ENCODE measurements at places on chromosomes 7 and 10. TPM values are rescaled to one million over a fixed set of nuclear protein-coding genes. Genes with fewer than 3 reads are reported as not detected.

GRCh38 chr10:1374511-1375345 lies 318.5 kb downstream of the WDR37 start:
- H3K36me3 ChIP-seq = no peaks in the 10 kb centered on the region
- H3K27me3 ChIP-seq = no peaks in the 10 kb centered on the region
- no peak overlapping the region for H3K4me3 ChIP-seq
- no peaks in the 10 kb centered on the region for H3K4me1 ChIP-seq
- no peak overlapping the region for H3K27ac ChIP-seq

DNA sequence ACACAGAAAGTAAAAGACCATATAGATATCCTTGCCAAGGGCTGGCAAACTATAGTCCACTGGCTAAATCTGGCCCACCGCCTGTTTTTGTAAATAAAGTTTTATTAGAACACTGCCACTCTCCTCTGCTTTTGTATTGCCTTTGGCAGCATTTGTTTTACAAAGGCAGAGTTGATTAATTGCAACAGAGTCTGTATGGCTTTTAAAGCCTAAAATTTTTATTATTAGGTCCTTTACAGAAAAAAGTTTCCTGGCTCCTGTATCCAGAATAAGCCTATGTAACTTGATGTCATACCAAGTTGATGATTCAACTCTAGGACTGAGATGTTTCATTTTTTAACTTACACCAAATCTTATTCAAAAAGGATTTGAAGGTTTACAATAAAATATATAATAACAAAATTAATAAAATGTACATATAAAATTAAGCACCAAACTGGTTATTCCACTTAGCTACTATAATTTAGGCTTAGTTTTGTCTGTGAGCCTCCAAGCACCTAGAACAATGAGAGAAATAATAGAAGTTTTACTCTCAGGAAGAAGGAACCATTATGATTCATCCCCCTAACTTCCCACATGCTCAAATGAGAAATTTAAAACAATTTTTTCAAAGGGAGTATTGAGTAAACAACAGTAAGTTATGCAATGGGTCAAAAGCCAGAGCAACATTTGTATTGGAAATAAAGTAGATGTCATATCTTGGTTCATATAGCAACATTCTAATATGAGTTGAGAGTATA lies 31.9 kb downstream of the CPED1 start:
- no peaks in the 10 kb centered on the region for H3K27me3 ChIP-seq
- H3K4me1 ChIP-seq = peaks cover 9% of the 10 kb centered on the region
- DNase-seq = no peak
- no peak overlapping the region for H3K4me3 ChIP-seq
- H3K36me3 ChIP-seq = no peaks in the 10 kb centered on the region

- no peaks in the 10 kb centered on the region for H3K4me1 ChIP-seq
- no peaks in the 10 kb centered on the region for H3K27me3 ChIP-seq
- no peak overlapping the region for H3K4me3 ChIP-seq
- no peak for DNase-seq
Observed at GRCh38 chr10:7551950-7552716, 114.6 kb downstream of the ITIH5 start.

DNA sequence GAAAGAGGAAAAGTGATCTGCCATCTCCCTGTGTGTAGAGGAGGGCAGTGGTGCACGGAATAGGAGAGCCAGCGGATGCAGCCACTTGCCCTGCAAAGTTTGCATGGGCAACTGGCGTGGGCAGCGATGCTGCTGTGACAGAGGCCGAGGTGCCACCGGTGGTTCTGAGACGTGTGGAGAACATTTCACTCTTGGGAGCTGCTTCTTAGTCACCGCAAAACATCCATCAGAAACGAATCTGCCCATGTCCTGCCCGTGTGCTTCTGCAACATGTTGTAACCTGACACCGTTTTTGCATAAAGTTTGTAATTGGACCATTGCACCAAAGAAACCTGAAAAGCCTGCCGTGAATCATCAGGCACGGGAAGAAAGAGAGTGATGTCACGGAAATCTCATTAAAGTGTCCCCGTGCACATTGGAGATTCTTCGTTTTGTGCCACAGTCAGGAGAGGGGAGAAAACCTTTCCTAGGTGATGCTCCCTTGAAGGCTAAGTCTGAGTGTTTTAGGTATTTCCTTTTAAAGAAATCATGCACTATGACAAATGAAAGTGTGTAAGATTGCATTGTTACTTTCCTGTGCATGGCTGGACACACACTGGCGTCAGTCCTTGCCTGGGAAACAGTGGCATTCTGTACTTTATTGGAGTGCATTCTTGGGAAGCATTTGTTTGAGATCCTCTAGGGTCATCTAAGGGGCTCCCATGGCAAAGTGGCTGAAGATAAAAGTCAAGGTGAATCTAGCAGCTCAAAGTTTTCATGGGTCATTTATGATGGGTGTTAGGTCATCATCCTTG lies 302.6 kb downstream of the KLF6 start:
- no peaks in the 10 kb centered on the region for H3K4me1 ChIP-seq
- no peaks in the 10 kb centered on the region for H3K27me3 ChIP-seq
- H3K36me3 ChIP-seq = no peaks in the 10 kb centered on the region
- H3K27ac ChIP-seq = no peak overlapping the region
- no peak overlapping the region for H3K4me3 ChIP-seq
- peak; percentile 61 for DNase-seq

The PNLIP gene
- 2.3 TPM for total RNA-seq

DNA sequence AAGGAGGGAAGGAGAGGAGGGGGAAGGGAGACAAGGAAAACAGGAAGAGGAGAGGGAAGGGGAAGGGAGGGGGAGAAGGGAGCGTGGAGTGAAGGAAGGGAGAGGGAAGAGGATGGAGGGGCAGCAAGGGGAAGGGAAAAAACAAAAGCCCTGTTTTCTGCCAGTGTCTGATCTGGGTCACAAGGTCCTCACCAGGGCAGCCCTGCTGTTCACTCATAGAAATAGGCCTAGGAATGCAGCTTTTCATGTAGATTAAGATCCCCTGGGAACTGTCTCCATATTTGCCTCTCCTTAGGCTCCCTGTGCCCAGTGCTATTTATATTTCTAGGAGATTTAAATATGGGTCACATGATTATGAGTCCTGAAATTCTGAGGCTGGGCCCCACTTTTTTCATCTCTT lies 790.7 kb downstream of the TNS3 start:
- no peaks in the 10 kb centered on the region for H3K4me1 ChIP-seq
- no peak overlapping the region for H3K4me3 ChIP-seq
- no peaks in the 10 kb centered on the region for H3K27me3 ChIP-seq
- H3K27ac ChIP-seq = no peak overlapping the region

DNA sequence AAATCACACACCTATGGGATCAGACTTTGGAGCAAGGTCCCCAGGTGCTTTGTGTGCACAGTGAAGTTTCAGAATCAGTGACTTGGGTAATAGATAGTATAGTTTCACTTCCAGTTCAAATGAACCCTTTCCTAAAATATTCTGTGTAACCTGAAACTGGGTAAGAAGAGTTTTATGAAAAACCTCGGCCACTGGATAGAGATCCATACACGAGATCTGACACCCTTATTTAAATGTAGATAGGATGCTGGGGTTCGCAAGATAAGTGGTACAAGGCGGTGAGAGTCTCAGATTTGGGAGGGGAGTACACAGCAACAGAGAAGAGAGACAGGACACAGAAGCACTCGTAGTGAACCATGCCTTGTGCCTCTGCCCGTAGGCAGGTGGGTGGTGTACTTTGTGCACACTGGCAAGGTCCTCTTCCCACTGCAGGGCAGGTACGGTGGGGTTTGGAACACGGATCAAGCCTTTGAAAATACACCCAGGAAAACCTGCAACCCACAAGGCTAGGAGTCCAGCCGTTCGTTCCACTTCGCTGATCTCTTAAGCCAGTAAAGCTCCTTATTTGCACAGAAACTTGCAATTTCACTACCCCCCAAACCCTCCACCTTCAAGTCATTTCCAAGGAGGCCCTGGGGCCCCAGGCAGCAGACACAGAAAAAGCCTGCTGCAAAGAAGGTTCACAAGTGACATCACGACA lies 162.8 kb downstream of the USP6NL start:
- no peak overlapping the region for H3K27ac ChIP-seq
- H3K27me3 ChIP-seq = no peaks in the 10 kb centered on the region
- H3K4me3 ChIP-seq = no peak overlapping the region
- no peaks in the 10 kb centered on the region for H3K36me3 ChIP-seq
- H3K4me1 ChIP-seq = no peaks in the 10 kb centered on the region

GRCh38 chr7:7254908-7255307 lies 72.6 kb downstream of the C1GALT1 start:
- H3K4me1 ChIP-seq = no peaks in the 10 kb centered on the region
- no peaks in the 10 kb centered on the region for H3K27me3 ChIP-seq
- no peak overlapping the region for H3K27ac ChIP-seq
- no peak for DNase-seq
- H3K4me3 ChIP-seq = no peak overlapping the region
- no peaks in the 10 kb centered on the region for H3K36me3 ChIP-seq

- H3K36me3 ChIP-seq = no peaks in the 10 kb centered on the region
- H3K27ac ChIP-seq = no peak overlapping the region
- H3K27me3 ChIP-seq = no peaks in the 10 kb centered on the region
- H3K4me1 ChIP-seq = no peaks in the 10 kb centered on the region
- DNase-seq = no peak
- no peak overlapping the region for H3K4me3 ChIP-seq
Observed at GRCh38 chr10:59631882-59632807, 77.5 kb downstream of the SLC16A9 start.

DNA sequence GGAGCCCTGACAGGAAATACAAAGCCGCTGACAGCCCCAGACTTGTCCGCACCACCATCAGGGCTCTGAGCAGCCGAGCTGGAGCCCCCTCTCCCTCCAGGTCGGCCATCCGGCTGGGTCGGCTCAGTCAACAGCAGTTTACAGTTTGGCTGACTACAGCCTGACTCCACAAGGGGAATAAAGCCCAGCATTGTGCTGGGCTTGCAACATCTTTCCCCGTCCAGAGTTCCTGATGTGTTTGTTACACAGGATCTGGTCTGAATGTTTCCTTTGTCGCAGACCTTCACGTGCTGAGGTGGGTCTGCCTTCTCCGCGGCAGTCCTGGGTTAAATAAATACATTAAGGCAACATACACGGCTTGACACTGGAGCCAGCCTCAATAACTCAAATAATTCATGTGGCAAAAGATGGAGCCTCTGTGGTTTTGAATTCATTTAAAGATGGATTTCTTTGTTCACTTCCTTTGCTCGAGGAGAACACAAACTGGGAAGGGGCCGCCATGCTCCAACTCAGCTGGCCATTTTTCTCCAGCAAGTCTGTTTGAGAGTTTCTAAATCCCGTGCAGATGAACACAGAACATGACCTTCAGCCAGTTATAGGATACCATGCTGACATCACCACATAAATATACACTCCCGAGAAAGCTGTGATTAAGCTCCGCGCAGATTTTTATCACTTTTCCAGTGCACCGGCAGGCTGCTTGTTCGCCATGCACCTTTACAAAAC lies 192.1 kb downstream of the WDR11 start:
- H3K27me3 ChIP-seq = no peaks in the 10 kb centered on the region
- no peaks in the 10 kb centered on the region for H3K4me1 ChIP-seq
- no peak overlapping the region for H3K27ac ChIP-seq

- no peaks in the 10 kb centered on the region for H3K36me3 ChIP-seq
- DNase-seq = no peak
- no peak overlapping the region for H3K27ac ChIP-seq
- H3K4me1 ChIP-seq = no peaks in the 10 kb centered on the region
Observed at GRCh38 chr10:11663763-11664555, 52.5 kb upstream of the USP6NL start.

The BAIAP2L1 gene
- 1.8 TPM for total RNA-seq

DNA sequence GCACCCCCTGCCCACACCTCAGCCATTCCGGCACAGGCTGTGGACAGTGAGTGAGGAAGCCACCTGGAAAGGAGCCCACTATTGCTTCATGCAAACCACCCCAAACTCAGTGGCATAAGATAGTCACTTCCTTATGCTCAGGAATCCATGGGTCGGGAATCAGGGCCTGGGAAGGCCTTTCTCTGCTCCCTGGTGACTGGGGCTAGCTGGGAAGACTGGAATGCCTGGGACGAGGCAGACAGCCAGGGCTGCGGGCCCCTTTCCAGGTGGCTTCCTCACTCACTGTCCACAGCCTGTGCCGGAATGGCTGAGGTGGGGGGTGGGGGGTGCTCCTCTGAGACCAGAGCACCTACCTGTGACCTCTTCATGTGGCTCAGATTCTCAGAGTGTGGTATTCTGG lies 74.1 kb upstream of the GRB10 start:
- no peaks in the 10 kb centered on the region for H3K4me1 ChIP-seq
- H3K27me3 ChIP-seq = no peaks in the 10 kb centered on the region
- no peak overlapping the region for H3K4me3 ChIP-seq
- DNase-seq = no peak
- no peaks in the 10 kb centered on the region for H3K36me3 ChIP-seq

GRCh38 chr7:151699928-151700319 lies 177.0 kb downstream of the PRKAG2 start:
- no peaks in the 10 kb centered on the region for H3K4me1 ChIP-seq
- H3K4me3 ChIP-seq = no peak overlapping the region
- DNase-seq = no peak
- no peaks in the 10 kb centered on the region for H3K27me3 ChIP-seq
- H3K36me3 ChIP-seq = no peaks in the 10 kb centered on the region
- H3K27ac ChIP-seq = no peak overlapping the region

The MAT1A gene
- 0.13 TPM for total RNA-seq

Measured in aorta (tissue), 5 donors.